ENCODE measurements at places on chromosomes 7 and 10.

- no peak for DNase-seq
Measured at GRCh38 chr7:138784692-138785091, 13.1 kb upstream of the TMEM213 start.

GRCh38 chr7:21469894-21470293 is 42.0 kb downstream of the SP4 start:
- DNase-seq: no peak

GRCh38 chr10:8050556-8051108 is 3.9 kb upstream of the GATA3 start:
- no peak for DNase-seq

- DNase-seq: no peak
Measured at GRCh38 chr7:76505168-76506080, 4.9 kb upstream of the UPK3B start.
